ENCODE measurements at places on chromosomes 2 and 18.

- DNase-seq = no peak
Measured at GRCh38 chr2:174062934-174063333, 97.8 kb upstream of the SP3 start.

GRCh38 chr2:227267410-227268115, 57.5 kb upstream of the MFF start:
- DNase-seq = no peak

DNA sequence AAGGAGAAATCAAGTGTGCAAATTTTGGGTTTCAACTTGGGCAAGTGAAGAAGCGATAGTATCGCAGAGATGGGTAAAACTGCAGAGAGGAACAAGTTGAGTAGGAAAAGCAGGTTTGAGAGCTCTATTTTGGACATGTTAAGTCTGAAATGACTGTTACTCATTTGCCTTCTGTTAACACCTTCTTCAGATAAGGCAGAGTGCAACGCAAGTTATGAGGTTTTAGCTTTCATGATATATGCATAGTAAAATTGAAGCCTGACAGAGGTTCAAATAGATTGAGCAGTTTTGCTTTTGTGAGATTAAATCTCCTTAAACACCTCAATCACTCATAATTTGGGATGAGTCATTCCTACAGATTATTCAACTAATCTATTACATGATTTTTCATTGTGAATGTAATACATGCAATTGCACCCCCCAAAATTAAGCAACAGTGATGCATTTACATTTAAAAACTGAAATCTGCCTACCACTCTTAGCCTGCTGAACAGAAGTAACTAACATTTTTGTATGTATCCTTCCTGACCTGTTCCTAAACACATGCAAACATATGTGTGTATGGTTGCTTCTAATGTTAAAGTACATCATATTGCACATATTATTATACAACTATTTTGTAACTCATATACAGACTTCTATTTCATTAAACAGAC, 575.4 kb downstream of the ARHGAP15 start:
- DNase-seq = no peak

DNA sequence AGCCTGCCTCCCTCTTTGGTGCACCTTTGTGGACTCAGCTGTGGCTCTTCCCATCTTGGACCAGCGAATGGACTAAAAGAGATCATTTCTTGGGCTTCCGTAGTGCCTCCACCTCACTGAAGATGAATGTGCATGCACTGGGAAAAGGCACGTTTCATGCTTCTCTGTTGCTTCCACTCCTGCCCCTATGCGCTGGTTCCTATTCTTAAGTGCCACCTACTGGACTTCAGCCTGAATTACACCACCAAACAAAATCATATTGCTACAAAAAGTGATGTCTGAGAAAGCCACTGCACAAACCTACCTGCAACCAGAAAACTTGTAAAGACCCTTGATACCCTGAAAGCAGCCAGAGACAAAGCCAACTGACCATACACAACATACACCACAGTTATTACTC, 695.6 kb downstream of the TSN start:
- no peak for DNase-seq

DNA sequence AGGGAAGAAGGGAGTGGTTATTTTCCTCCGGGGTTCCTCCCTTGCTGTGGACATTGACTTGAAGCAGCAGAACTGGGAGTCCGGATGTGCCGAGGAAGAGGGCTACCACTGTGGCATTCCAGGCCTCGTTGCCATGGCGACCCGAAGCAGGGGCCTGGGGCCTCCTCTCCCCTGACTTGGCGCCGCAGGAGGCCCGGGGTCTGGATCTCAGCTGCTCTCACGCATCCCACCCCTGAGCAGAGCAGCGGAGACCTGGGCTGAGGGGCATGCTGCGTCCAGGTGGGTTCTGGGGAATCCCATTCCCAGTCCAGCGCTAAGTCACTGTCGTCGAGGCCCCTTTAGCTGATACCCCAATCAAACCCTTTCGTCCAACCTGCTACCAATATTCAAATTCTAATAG, 100.2 kb downstream of the BCL11A start:
- DNase-seq = no peak

DNA sequence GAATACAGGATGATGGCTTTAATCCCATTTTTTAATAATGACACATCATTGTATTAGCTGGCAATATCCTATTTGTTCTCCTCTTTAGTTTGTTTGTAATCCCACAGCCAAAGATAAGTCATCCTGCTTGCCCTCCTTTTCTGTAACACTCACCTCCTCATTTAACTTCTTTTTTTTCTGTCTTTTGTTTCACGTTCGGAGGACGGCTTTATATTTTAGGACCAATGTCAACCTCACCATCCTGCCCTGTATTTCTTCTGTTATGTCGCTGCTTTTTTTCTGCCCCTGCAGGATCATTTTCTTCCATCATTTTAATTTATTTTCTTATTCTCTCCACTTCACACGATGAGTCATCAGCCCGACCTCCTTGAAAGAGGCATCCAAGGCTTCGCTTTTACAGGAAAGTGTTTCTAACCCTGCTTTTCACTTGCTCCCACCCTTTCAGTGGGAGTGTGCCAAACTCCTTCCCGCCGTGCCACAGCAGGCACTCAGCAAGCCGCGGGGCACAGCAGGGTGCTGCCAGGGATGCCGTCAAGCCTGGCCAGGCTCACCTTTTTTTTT, 11.4 kb downstream of the RAB31 start:
- DNase-seq = no peak

Data from stimulated activated CD8-positive, alpha-beta memory T cell treated with anti-CD3 and anti-CD28 coated beads, Interleukin-12 subunit alpha, Interleukin-12 subunit beta, amount 100 ng/mL, for 4 hours (primary cell).